ENCODE measurements at places on chromosomes 3 and 15.

DNA sequence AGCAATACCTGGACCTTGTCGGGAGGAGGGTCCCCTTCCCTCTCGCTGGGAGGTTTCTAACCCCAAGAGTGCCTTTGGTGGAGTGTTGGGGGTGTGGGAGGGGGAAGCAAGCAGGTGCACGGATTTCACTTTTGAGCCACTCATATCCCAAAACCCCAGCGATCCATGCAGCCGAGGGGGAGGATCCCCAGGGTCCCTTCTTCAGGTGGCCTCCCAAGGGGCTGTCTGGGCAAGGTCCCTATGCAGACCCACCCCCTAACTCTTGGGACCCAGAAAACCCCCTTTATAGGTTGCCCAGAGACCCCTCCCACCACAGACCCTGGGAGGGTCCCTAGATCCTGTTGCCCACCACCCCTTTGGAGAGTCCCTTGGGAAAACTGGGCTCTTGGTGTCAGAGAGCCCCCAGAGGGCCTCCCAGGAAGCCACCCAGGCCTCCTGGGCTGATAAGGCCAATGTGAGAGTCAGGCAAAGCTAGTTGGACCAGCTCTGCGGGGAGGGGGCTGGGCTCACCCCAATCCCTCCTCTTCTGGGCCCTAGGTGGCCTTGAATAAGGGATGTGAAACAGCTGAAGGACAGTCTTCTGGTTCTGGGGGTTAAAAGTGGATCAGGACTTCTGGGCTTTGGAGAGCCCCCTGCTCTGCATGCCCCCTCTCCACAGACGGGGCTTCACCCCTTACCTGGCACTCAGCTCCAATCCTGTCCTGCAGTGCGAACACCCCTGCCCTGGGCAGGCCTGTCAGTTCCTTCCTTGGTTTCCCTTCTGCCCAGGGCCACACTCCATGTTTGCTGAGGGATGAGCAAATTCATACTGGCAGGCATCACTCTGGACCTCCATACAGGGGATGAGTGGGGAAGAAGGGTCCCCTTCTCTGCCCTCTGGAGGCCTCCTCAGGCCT is 932 bp upstream of the PLCD1 start:
- DNase-seq: no peak

DNA sequence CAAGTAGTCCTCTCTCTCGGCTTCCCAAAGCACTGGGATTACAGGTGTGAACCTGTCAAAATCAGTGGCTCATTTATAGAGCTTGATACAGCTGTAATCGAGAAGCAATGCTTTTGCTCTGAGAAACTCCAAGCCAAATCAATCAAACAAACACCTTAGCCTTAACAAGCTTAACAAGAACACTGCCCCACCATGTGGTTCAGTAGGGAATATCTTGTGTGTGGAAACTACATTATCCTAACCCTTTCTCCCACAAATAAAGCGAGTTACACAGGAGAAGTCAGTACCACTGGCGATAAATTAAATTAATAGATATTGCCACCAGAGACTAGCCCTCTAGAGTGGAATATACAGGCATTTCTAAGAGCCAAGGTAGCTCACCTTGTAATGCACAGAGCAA is 13.9 kb downstream of the CDAN1 start:
- DNase-seq: no peak

DNA sequence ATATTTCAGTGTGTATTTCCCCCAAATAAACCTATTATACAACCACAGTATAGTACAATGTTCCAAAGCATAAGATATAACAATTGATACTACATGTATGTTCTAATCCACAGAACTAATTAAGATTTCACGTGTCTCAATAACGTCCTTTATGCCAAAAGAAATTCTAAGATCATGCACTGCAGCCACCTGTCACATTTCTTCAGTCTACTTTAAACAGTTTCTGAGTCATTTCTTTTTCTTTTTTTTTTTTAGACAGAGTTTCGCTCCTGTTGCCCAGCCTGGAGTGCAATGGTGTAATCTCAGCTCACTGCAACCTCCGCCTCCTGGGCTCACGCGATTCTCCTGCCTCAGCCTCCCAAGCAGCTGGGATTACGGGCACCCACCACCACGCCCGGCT is 190.2 kb downstream of the STAG1 start:
- DNase-seq: no peak

- DNase-seq: no peak
Measured at GRCh38 chr3:46087871-46088270, 60.6 kb upstream of the XCR1 start.

- DNase-seq: no peak
Measured at GRCh38 chr3:119597548-119598288, at the start of gene PLA1A. TSS of gene PLA1A (plus strand) at chr3:119597885. CDS start at chr3:119597914, 29 bp downstream.

DNA sequence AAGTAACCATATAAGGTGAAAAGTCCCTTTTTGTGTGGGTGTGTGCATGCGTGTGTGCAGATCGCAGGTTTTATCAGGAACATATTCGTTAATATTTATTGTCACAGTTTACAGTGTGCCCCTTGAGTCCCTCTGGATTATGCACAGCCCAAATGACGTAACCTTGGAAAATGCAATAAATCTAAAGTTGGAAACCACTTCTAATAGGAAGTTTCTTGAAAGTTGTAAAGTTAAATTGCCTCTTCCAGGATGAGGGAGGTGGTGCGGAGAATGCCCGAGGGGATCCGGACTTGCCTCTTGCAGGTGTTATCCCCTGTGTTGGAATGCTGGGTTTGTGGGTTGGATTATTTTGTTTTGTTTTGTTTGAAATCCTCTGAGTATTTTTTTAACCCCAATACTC is 143.3 kb downstream of the CMSS1 start:
- DNase-seq: no peak

DNA sequence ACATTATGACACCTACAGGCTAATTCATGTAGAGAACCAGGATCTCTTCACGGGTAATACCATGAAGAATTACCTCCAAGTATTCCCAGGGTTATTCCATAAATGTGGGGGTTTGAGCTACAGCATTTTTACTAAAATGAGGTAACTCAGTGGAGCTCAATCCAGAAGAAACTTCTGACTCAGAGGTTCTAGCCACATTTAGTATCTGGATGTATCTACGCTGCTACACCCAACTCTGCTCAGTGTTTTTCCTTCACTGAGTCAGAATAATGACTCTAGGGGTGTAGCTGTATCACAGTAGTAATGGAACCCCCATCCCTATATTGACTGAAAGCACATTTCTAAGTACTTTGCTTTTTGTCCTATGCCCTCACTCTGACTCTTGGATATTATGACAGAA is 52.4 kb downstream of the COPS2 start:
- peak; percentile 69 for DNase-seq

DNA sequence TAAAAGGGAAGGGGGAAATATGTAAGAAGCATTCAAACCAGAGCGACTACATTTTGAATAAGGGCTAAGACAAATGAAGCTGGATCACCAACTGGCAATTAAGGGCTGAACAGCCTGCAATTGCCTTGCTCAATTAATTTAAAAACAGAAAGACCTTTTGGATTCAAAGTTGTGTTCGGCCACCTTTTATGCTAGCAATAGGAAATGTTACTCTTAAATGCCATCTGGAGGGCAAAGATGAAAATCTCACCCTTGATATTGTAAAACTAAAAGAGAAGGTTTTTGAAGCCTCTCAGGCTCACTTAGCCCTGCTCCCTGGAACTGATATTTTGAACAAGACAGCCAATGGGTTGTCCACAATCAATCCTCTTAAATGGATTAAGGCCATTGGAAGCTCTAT is 44.2 kb downstream of the ACAD9 start:
- DNase-seq: no peak

DNA sequence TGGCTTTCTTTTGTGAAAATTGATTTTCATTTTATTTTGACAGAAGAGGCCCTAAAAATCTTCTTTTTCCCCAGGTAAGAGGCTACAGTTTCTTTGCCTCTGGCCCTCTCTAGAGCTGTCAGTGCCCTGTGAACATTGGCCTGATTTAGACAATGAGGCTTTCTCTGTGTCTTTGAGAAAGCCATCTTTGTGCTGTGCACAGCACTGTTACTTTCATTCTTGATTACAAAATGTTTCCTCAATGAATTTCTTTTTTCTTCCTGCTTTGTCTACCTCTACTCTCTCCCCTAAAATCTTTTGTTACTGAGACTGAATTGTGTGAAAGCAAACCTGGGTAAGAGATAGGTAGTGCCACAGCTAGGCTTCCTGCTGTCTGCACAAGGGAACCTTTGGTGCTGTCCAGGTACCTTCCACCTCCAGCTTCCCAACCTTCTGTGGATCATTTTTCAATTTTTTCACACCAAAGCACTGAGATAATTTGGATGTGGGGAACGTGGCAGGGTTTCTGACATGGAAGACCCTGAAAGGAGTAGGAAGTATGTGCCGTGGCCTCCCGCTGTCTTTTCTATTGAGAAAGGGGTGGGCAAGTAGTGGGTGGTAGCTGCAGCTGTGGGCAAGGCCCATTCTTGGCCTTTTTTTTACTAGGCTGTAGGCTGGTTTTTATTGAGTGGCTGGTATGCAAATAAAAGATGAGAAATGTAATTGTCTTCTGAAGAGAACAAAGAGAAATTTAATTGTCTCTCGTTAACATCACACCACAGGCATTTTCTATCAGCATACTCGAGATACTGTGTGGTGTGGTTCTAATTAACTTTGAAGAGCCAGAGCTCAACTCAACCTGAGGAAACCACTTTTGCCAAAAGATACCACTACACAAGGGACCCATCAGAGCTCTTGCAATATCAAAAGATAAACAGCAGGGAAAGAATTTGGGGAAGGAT is 21.0 kb downstream of the RAB8B start:
- DNase-seq: no peak

DNA sequence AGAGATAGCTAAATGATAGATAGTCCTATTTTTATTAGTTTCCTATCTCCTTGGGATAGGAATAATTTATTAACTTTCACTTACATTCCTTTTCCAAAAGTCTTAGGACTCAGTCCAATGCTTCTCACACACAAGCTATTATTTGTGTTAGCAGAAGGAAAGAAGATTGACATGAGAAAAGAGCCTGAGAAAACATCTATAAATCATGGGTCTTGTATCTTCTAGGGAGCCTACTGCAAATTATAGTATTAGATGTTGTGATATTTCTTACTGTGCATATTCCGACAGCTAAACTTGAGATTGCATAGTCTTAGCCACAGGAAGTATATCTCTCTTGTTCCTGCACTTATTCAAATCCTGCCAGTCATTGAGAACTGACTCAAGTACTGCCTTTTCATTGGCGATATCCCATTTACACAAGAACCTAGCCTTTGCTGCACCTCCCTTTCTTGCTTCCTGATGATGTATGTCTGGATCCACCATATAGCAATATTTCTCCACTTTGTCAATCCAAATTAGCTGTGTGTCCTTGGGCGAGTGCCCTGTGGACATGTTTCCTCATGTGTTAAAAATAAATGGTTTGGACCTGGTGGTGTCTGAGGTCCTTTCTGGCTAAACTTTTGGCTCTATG is 245.1 kb upstream of the LMCD1 start:
- DNase-seq: no peak

DNA sequence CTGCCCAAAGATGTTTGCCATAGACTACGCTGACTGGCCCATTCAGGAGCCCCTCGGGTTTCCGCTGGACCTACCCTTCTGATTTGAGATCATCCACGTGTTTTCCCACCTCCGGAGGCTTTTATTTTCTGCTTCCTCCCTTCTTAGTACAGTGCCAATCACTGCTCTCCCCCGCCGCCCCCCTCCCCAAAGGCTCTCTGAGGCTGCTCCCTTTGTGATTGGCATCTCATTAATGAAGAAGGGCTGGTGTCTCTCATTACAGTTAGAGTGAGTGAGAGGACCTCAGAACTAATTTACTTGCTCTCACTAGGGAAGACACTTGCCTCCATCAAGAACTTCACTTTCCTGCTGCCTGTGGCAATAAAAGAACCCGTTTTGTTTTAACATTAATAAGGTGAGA is 284.7 kb upstream of the ICE2 start:
- no peak for DNase-seq

DNA sequence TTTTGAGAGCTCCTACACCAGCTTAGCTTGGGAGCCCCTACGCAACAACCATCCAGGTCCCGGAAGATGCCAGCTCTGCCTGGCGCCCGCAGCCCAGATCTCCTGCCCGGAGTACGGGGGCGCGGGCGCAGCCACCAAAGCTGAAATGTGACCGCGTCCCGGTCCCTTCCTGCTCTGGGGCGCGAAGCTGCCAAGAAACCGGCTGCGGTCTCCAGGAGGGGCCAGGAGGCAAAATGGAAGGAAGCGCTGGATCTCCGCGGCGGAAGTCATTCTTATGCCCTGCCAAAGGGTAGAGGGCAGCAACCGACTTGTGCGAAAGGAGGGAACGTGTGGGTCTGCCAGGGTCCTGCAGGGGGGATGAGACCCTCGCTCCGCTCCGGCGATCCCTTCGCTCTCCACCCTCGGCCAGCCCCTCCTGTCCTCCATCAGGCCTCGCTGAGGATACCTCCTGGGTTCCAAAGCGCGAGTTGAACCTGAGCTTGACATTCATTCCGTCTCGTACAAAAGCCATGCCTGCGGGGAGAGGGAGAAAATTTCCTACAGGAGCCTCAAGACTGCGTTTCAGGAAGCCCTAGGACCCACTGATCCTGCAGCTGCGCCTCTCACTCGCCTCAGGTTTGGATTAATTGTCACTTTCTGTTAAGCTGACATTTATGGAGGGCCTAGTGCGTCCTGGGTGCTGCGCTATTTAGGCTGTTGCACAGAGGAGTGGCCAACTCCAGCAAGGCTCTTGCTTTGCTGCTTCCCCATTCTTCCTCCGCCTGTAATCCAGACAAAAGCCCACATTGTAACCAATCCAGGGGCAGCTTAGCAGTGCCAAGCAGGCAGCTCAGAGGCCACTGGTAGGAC is 98.3 kb upstream of the VGLL3 start:
- peak; percentile 85 for DNase-seq

GRCh38 chr3:66113542-66113941 is 74.8 kb upstream of the MAGI1 start:
- no peak for DNase-seq

DNA sequence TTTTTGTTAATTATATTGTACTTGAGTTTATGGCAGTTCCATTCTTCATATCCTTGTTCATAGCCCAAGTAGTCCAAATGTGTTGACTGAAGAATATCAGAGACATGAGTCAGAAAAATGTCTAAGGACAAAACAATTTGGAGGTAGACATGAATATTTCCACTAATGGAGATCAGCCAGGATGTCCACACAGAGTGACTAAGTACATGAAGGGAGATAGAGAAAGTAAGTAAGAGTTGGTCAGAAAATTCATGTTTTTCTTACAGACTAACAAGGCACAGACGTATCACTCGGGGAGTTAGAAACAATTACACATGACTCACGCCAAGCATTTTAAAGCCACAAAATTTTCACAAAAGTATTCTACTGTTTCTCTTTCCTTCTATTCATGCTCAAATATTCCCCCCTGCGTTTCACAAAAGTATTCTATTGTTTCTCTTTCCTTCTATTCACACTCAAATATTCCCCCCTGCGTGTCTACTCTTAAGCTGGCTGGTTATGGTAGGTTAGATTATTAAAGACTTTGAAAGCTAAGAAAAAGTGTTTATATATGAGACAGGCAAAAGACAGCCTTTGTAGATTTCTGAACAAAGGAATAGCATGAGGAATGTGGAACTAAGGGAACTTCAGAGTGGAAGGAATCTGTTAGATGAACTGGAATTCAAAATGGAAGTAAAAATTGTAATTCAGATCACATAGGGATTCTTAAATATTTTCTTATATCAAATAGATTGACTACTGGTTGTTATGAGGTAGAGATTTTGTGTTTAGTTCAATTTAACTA is 648.7 kb upstream of the CCDC54 start:
- peak; percentile 95 for DNase-seq

- no peak for DNase-seq
Measured at GRCh38 chr15:80447077-80447476, 42.9 kb downstream of the ARNT2 start.

- peak; percentile 12 for DNase-seq
Measured at GRCh38 chr3:137165117-137165806, 207.5 kb downstream of the IL20RB start.

Measured in stromal cell of bone marrow (primary cell).